ENCODE measurements at places on chromosomes 5 and 9. TPM values are rescaled to one million over a fixed set of nuclear protein-coding genes. Genes with fewer than 3 reads are reported as not detected.

- H3K27me3 ChIP-seq: no peaks in the 10 kb centered on the region
- no peak overlapping the region for H3K4me3 ChIP-seq
- peaks cover 6% of the 10 kb centered on the region for H3K36me3 ChIP-seq
- no peak for DNase-seq
Observed at GRCh38 chr9:95088421-95089161, 228.9 kb downstream of the FANCC start.

GRCh38 chr5:67164856-67165525, 31.6 kb downstream of the CD180 start:
- H3K4me1 ChIP-seq: peaks cover 43% of the 10 kb centered on the region
- H3K27ac ChIP-seq: peak overlapping the region; percentile 95
- H3K4me3 ChIP-seq: peak overlapping the region; percentile 17
- H3K27me3 ChIP-seq: no peaks in the 10 kb centered on the region

DNA sequence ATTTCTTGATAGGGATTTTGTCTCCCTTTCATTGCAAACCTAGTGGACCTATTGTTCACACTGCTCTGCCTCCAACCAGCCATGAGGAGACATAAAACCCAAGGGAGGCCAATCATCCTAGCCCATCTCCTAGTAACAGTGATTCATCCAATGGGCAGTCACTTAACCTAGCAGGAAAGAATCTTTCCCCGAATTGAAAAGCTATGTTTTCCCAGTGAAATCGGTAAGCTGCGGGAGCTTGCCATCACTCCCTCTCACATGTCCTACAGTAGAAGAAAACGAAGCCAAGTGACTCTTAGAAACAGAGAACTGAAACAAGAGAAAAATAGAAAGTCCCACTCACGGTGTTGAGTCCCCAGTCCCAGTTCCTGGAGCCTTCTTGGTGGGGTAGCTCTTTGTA, 123.3 kb downstream of the SUSD1 start:
- H3K27ac ChIP-seq: no peak overlapping the region
- H3K4me3 ChIP-seq: no peak overlapping the region
- H3K27me3 ChIP-seq: no peaks in the 10 kb centered on the region
- no peaks in the 10 kb centered on the region for H3K36me3 ChIP-seq
- peaks cover 2% of the 10 kb centered on the region for H3K4me1 ChIP-seq
- no peak for DNase-seq

DNA sequence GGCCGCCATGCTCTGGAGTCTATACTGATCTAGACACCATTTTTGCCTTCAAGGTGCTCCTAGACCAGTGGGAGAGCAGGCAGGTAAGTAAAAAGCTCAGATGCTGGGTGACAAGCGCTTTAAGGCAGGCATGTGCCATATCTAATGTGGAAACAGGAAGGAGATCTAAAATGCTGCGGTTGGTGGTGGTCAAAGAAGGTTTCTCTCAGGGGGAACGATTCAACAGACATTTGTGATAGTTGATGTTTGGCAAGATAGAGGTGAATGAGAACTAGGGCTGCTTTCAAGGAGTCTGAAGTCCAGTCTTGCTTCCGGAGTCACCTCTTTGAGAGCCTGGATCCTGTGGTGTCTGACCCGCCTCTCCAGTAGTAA, 146.2 kb upstream of the KLF4 start:
- H3K27me3 ChIP-seq: peaks cover 25% of the 10 kb centered on the region
- no peaks in the 10 kb centered on the region for H3K36me3 ChIP-seq
- peaks cover 3% of the 10 kb centered on the region for H3K4me1 ChIP-seq
- no peak for DNase-seq

DNA sequence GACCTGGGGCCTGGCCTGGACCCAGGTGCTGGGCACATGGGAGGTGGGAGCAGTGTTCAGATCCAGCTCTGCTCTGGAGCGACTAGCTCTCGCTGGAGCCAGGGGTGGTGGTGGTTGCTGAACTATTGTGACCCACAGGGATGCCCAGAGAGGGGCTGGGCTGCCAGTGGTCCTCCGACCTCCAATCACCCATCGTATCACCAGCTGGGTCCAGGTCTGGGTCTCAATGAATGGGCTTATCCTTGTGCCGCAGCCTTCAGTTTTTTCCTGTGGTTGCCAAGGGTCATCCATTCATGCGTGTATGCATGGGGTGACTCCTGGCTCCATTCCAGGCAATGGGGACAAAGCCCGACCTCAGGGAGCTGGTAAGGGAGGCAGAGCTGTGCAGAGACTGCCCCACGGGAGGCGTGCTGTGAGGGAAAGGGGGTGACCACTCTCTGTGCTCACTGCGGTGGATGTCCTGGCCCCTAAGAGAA, 68.6 kb upstream of the RNF130 start:
- no peaks in the 10 kb centered on the region for H3K27me3 ChIP-seq
- H3K36me3 ChIP-seq: no peaks in the 10 kb centered on the region
- H3K27ac ChIP-seq: no peak overlapping the region
- DNase-seq: no peak
- H3K4me3 ChIP-seq: no peak overlapping the region

- H3K4me3 ChIP-seq: no peak overlapping the region
- no peaks in the 10 kb centered on the region for H3K4me1 ChIP-seq
- no peaks in the 10 kb centered on the region for H3K36me3 ChIP-seq
Observed at GRCh38 chr5:173574983-173575382, 41.5 kb downstream of the BOD1 start.

GRCh38 chr5:75640395-75640794, 29.1 kb downstream of the ANKDD1B start:
- no peak for DNase-seq

- no peaks in the 10 kb centered on the region for H3K27me3 ChIP-seq
- H3K4me3 ChIP-seq: no peak overlapping the region
- no peak overlapping the region for H3K27ac ChIP-seq
Observed at GRCh38 chr9:563200-563599, 278.3 kb upstream of the DMRT1 start.

- DNase-seq: no peak
- no peaks in the 10 kb centered on the region for H3K36me3 ChIP-seq
- H3K4me3 ChIP-seq: no peak overlapping the region
- no peak overlapping the region for H3K27ac ChIP-seq
- no peaks in the 10 kb centered on the region for H3K27me3 ChIP-seq
Observed at GRCh38 chr9:20496328-20496727, 126.0 kb downstream of the MLLT3 start.

DNA sequence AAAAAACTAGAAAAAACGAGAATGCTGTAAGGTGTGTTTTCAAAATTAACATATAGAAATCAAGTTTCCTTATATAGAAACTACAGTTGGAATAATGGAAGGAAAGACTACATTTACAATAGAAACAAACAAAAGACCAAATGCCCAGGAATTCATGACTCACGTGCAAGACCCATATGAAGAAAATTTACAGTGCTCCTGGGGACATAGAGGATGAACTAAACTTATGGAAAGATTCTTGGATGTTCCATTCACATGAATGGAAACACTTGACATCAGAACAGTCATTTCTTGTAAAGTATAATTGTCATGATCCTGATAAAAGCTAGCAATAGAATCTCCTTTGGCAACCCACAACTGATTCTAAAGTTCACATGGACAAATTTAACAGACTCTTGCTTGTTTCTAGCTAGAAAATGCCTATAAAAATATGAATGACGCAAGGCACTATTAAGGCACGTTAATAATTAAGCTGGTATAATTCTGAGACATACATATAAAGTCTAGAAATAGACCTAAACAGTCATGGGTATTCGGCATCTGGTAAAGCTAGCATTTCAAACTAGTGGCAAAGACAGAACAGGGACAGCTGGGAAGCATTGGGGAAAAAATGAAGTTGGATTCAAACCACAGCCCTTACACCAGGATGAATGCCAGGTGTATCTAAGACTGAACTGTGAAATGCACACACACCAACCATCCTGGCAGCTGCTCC, 5.1 kb upstream of the ZFP62 start:
- peaks cover 3% of the 10 kb centered on the region for H3K4me1 ChIP-seq
- H3K36me3 ChIP-seq: no peaks in the 10 kb centered on the region
- no peaks in the 10 kb centered on the region for H3K27me3 ChIP-seq
- H3K27ac ChIP-seq: no peak overlapping the region
- DNase-seq: no peak
- H3K4me3 ChIP-seq: no peak overlapping the region

DNA sequence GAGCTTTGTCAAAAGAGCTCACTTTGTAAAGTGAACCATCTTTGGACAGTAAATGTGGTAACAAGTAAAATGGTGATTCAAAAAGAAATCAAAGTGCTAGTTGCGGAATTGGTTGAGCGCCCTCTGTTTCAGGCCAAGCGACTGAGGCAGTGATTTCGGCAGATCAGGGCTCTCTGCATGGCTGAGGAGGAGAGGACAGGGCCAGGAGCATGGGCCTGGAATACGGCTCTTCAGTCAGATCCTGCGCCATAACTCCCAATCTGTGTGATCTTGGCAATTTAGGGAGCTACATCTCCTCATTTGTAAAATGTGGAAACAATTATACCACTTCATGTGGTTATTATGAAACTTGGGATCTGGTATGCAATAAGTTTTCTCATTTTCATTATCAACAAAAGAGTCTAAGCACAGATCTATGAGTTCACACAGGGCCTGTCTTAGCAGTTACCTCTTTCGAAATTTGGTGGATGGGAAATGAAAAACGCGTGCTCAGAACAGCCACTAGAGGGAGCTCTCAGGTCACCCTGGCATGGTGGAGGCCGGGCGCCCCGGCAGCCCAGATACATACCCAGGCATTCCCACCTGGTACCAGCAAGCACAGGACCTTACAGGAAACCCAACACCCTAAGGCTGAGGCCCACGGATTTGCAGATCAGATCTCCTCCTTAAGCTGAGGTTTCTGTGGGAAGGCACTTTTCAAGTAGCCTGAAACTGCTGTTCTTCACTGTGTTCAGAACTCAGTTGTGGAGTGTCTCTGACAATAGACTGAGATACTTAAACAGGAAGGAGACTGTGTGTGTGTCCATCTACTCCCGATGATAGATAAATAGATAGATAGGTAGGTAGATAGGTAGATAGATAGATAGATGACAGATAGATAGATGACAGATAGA, 303.7 kb downstream of the RAB3C start:
- no peak overlapping the region for H3K4me3 ChIP-seq
- peaks cover 14% of the 10 kb centered on the region for H3K4me1 ChIP-seq
- no peaks in the 10 kb centered on the region for H3K27me3 ChIP-seq
- DNase-seq: peak; percentile 49
- H3K27ac ChIP-seq: no peak overlapping the region
- H3K36me3 ChIP-seq: no peaks in the 10 kb centered on the region

DNA sequence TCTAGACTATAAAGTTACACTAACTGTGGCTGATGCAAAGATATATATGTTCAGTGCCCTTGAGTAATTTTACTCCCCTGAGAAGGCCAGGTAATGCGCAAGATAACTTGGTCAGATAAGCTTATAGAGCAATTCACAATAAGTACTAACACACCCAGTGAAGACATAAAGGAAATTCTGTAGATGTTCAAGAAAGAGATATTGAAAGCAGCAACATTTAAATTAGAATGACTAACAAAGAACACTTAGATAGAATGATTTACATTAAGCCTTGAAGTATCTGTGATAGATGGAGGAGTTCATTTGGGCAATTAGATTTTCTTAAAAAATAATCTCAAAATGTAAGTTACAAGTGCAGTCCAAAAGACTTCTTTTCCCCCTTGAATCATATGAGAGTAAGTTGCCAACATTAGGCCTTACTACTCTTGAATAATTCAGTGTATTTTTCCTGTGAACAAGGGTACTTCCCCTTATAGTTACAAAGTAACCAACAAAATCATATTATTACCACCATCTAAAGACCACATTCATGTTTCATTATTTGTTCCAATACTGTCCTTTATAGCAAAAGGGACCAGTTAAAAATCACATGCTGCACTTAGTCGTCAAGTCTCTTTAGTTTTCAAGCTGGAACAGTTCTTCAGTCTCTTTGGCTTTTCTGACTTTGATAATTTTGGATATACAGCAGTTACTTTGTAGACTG, 44.4 kb upstream of the ELOVL7 start:
- H3K4me3 ChIP-seq: no peak overlapping the region
- H3K4me1 ChIP-seq: no peaks in the 10 kb centered on the region
- H3K27me3 ChIP-seq: no peaks in the 10 kb centered on the region
- no peak overlapping the region for H3K27ac ChIP-seq
- H3K36me3 ChIP-seq: peaks cover 11% of the 10 kb centered on the region

- no peak overlapping the region for H3K27ac ChIP-seq
- H3K36me3 ChIP-seq: no peaks in the 10 kb centered on the region
- no peak overlapping the region for H3K4me3 ChIP-seq
- no peaks in the 10 kb centered on the region for H3K4me1 ChIP-seq
- H3K27me3 ChIP-seq: no peaks in the 10 kb centered on the region
Observed at GRCh38 chr5:1125030-1125357, 13.1 kb upstream of the SLC12A7 start.

DNA sequence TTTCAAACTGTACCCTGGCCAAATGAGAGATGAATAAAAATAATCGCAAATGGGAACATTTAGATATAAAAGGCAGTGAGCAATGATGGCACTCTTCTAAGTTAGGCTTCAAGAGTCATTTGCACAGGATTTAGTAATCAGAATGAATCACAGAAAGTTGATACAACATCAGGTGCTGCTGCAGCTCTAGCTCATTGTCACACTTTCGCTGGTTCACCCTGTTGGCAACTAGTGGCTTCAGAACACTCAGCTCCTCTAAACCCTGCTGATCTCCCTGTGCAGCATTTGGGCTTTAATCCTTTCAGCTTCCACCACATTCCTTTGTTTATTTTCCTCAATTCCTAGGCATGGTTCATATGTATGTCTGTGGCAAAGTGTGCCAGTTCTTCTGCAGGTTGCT, 2071.2 kb upstream of the CDH6 start:
- no peaks in the 10 kb centered on the region for H3K36me3 ChIP-seq
- no peaks in the 10 kb centered on the region for H3K27me3 ChIP-seq
- no peak overlapping the region for H3K4me3 ChIP-seq
- no peak for DNase-seq
- no peaks in the 10 kb centered on the region for H3K4me1 ChIP-seq

DNA sequence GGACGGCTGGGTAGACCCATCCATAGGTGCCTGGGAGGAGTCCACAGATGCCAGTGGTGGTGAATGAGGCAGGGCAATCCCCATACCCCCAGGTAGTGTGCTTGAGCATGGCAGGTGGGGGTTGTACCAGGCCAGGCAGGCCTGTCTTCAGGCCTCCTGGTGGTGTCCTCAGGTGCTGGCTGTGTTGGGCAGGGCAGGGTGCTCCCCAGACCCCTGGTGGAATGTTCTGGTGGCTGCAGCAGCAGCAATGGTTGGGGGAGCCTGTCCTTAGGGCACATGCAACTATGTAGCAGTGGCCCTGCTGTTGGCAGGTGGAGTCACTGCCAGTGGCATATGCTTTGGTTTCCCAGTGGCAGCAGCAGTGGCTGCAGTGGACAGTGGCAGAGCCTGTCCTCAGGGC, 10.0 kb downstream of the ALG2 start:
- no peak overlapping the region for H3K4me3 ChIP-seq
- H3K36me3 ChIP-seq: no peaks in the 10 kb centered on the region
- H3K4me1 ChIP-seq: no peaks in the 10 kb centered on the region
- no peak overlapping the region for H3K27ac ChIP-seq
- H3K27me3 ChIP-seq: no peaks in the 10 kb centered on the region

- no peak for DNase-seq
- H3K4me3 ChIP-seq: no peak overlapping the region
- no peaks in the 10 kb centered on the region for H3K27me3 ChIP-seq
- H3K27ac ChIP-seq: no peak overlapping the region
- peaks cover 70% of the 10 kb centered on the region for H3K4me1 ChIP-seq
Observed at GRCh38 chr5:134547579-134547978, 22.1 kb downstream of the JADE2 start.

Gene PCDHA12
- total RNA-seq: not detected

Gene SPATA31A6
- not detected for total RNA-seq

Gene AMACR
- 6.9 TPM for total RNA-seq

Gene FNBP1
- 183 TPM for total RNA-seq

Gene CCDC180
- 10.2 TPM for total RNA-seq

Gene RNF38
- total RNA-seq: 71.2 TPM

Gene NIM1K
- 0.76 TPM for total RNA-seq

Gene RMRP
- total RNA-seq: 12,452 TPM

Data from T-cell (primary cell).